ENCODE measurements at places on chromosomes 7 and 10. TPM values are rescaled to one million over a fixed set of nuclear protein-coding genes. Genes with fewer than 3 reads are reported as not detected.

- DNase-seq, result no peak
These were observed 100.7 kb downstream of the OSBPL3 start for GRCh38 chr7:24879291-24879690.

DNA sequence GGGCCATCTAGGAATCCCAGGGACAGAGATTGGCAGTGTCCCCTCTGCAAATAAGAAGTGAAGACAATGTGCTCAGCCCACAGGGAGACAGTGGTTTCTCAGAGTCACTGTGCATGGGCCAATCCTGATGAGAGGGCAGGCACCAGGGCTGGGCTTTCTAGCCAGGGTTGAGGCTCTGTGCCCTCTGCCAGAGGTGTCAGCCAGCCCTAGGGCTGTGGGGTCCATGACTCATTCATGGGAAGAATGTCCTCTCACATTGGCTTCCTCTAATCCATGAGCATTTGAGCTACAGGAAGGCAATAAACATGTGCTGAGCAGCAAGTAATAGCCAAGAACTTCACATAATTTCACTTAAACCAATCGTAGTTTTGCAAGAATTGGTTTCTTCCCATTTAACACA, 482.0 kb upstream of the MGMT start:
- no peak for DNase-seq

DNA sequence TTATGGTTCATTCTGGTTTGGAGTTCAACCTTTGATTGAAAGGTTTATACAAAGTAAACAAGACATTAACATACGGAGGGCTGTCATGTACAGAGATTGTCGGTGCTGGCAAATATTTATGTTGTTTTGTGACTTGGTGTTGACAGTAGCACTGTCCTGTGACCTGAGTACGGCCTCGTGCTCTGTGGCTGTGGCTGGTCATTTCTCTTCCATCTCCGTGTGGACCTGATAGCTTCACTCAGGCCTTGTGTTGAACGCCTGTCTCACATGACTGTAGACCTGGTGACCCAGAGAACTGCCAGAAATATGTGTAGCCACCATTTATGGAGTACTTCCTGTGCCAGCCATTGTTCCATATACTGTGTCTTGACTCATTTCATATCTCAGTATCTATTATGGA, 311.6 kb downstream of the CCDC3 start:
- no peak for DNase-seq

DNA sequence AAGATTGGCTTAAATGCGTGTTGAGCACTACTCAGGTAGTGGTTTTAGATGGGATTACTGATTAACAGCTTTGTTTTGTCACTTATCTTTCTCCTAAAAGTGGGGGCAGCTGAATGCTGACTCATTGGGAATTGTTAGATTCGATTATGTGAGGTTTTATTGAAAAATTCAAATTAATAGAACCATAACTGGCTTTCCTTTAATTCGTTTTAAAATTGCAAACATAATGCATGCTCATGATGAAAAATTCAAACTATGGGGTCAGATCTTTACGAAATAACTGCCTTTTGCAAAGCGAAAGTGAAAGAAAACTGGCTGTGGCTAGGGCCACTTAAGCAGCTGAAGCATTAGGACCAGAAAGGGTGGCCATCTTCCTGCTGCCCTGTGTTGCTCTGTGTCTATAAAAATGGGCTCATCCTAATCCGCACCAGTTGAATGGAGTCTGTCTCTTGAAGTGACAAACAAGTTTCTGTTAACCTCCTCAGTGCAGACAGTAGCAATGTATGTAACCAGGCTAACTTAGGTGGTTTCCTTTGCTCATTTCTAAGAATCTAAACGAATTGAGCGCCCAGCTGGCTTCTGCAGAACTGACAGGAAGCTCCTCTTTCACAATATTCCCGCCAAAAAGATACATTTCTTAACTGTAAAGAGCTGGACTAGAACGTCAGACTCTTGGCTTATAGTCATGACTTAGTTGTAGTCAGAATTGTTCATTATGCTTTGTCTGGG, 27.8 kb downstream of the DENND10 start:
- DNase-seq, result no peak

GRCh38 chr10:46544989-46545791, 11.3 kb downstream of the GPRIN2 start:
- no peak for DNase-seq

DNA sequence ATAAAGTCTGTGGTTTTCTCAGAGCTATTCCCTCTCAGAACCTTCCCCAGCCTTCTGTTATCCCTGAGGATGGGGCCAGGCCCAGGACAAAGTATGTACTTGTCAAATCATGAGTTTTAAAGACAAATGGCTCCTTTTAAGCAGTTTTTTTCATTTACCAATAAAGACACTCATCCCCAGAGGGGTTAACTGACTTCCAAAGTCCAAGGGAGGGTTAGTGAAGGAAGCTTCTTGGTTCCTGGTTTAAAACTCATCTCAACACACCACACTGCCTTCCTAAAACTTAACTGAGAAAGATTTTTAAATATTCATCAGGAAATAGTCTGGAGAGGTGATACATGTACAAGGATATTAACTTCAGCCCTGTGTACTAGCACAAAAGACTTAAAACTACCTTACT, 15.9 kb downstream of the NMT2 start:
- no peak for DNase-seq

DNA sequence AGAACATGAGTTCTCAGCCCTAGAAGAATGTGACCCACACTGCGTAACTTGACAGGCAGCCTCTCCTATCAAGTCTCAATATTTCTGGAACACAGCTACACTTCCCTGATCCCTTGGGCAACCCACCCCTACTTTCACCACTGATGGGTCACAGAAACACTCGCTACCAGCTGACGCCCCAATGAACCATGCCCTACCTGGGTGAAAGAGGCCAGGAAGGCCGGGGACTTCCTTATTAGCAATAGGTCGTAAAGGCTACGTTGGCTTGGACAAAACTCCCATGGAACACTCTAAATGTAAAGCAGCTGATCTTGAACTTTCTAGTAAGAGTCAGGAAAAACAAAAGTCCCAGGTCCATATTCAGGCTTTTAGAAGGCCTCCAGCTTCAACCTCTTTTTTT, 202.3 kb upstream of the KCTD7 start:
- DNase-seq, result no peak

DNA sequence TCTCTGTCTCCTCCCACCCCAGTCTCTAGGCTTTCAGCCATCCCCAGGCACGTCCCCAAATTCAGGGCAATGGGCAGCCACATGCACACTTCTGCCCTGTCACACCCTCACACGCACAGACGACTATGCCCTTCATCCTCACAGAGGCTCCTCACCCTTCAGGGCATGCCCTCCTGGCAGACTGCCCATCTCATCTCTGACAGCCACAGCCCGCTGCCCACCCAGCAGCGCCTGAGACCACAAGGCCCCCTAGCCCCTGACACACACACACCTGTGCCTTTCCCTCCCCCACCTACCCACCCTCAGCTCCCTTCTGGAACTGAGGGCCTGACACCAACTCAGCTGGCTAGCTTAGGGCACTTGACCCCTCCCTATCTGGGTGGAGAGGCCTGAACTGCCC, 23.0 kb upstream of the SLC29A3 start:
- no peak for DNase-seq

- no peak for DNase-seq
These were observed 141.4 kb downstream of the MAGI2 start for GRCh38 chr7:79312022-79312421.

DNA sequence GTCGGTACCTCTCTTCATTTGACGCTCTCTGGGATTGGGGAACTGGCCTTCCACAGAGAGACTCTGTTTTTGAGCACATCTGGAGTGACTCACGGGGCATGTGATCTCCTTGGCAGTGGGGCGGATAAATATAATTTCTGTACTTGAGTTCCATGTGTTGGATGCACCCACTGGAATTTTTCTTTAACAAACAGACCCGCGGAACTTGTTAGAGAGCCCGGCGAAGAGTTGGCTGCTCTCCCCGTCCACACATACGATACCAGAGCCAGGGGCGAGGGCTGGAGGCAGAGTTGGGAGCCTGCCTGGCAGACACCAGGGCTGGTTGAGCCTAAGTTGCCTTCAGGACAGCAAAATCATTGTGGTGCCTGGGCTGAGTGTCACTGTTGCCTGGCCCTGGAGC, at the start of gene FAM180A:
Gene FAM180A (minus strand): TSS at position 44 of the 400 bp plus-strand sequence. CDS start 233 bp downstream, outside the sequence.
- DNase-seq, result peak; percentile 61

- peak; percentile 90 for DNase-seq
These were observed 81.4 kb downstream of the VWA2 start for GRCh38 chr10:114320249-114321116.

DNA sequence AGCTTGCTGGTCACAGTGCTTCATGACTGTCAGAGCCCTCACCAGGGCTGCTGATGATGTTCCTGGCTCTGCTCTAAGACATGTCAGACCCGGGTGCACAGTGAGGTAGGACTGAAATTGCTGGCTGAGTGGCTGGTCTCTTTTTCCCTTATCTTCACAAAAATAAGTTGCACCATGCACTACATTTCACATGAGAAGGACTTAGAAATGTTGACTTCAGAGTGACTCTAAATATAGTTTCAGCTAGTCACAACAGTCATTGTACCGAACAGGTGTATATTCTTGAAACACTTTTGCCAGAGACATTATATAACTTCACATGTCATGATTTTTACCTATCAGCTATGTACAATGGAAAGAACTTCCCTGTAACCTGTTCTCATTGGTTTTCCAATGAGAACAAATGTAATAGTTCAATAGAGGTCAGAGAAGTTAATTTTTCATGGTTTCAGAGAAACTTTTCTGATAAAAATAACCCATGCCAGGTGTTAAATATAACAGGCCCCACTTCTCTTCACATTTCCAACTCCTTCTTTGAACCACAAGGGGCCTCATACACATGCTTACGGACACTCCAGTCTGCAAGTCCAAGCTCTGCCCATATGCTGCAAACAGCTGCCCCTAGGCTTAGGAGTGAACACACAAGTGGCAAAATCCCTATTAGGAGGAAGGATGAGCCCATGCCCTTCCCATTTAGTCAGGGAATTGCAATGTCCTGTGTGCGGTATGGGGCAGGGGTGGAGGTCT, 115.6 kb downstream of the CDK6 start:
- no peak for DNase-seq

DNA sequence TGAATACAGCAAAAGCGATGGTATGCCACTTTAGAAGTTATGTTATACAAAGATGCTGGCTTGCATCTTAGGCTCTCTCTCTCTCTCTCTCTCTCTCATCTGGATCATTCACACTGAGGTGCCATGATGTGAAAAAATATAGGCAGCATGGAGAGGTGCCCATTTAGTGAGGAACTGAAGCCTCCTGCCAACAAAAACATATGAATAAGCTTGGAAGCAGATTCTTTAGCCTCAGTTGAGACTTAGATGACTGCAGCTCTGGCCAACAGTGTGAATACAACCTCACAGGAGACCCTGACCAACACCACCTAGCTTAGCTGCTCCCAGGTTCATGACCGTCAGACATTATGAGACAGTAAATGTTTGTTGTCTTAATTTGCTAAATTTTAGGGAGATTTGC, 560.1 kb upstream of the LRRTM3 start:
- no peak for DNase-seq

DNA sequence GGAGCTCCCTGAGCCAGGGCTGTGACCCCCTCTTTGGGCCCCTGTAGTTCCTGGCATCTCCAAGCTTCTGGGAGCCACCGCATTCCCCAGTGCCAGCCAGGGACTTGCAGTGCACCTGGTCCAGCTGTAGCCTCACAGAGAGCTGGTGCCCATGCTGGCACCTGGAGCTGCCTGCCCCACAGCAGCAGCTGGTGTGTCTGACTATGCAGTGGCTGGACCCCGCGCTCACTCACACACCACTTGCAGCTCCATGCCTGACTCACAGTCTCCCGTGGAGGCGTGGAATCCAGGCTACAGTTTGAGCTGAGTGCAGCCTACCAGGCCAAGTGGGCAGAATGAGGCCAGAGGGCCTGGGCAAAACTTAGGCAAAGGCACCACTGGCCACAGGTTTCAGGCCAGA, 102.2 kb upstream of the NAMPT start:
- DNase-seq, result no peak

- DNase-seq, result no peak
These were observed 10.7 kb downstream of the EMX2 start for GRCh38 chr10:117553142-117553814.

GRCh38 chr7:29479301-29480200, 84.1 kb upstream of the PRR15 start:
- DNase-seq, result no peak

DNA sequence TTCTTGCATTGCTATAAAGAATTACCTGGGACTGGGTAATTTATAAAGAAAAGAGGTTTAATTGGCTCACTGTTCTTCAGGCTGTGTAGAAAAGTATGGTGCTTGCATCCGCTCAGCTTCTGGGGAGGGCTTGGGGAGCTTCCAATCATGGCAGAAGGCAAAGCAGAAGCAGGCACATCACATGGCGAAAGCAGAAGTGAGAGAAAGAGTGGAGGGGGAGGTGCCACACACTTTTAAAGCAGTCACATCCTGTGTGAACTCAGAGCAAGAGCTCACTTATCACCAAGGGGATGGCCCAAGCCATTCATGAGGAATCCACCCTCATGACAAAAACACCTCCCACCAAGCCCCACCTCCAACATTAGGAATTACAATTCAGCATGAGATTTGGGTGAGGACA, 303.5 kb downstream of the OTUD1 start:
- DNase-seq, result no peak

DNA sequence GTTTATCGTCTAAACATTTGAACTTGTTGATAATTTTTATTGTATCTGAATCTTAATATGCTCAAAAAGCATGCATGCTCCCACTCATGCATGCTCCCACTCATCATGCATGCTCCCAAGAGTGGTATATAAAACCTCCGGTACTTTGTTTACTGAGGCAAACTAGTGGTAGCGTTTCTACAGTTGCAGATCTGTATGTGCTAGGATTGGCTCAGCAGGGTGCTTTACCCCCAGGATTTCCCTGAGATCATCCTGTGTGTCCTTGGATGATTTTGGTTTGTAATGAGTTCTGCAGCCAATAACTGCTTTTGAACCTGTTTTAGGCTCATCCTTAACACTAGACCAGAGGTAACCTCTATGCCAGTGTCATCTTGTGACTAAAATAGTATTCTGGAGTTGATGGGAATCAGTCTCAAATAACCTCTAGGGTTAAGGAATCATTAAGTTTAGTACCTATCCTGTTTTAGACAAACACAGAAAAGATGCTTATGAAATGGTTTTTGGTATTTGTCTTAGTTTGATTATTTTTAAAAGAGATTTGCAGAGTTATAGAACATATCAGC, 40.4 kb downstream of the PHTF2 start:
- no peak for DNase-seq

The FAM25C gene
- total RNA-seq, result not detected

The IFT22 gene
- total RNA-seq, result 48.2 TPM

The GBX1 gene
- not detected for total RNA-seq

The CCL26 gene
- not detected for total RNA-seq

The SFTPA1 gene
- not detected for total RNA-seq

The INA gene
- total RNA-seq, result not detected

The CXCL12 gene
- 33.8 TPM for total RNA-seq
